ENCODE measurements at places on chromosomes 7 and 10.

- DNase-seq: no peak
These were observed 89.2 kb downstream of the DIP2C start for GRCh38 chr10:600234-600633.

GRCh38 chr7:22551768-22552513 is 52.0 kb upstream of the STEAP1B start:
- no peak for DNase-seq

DNA sequence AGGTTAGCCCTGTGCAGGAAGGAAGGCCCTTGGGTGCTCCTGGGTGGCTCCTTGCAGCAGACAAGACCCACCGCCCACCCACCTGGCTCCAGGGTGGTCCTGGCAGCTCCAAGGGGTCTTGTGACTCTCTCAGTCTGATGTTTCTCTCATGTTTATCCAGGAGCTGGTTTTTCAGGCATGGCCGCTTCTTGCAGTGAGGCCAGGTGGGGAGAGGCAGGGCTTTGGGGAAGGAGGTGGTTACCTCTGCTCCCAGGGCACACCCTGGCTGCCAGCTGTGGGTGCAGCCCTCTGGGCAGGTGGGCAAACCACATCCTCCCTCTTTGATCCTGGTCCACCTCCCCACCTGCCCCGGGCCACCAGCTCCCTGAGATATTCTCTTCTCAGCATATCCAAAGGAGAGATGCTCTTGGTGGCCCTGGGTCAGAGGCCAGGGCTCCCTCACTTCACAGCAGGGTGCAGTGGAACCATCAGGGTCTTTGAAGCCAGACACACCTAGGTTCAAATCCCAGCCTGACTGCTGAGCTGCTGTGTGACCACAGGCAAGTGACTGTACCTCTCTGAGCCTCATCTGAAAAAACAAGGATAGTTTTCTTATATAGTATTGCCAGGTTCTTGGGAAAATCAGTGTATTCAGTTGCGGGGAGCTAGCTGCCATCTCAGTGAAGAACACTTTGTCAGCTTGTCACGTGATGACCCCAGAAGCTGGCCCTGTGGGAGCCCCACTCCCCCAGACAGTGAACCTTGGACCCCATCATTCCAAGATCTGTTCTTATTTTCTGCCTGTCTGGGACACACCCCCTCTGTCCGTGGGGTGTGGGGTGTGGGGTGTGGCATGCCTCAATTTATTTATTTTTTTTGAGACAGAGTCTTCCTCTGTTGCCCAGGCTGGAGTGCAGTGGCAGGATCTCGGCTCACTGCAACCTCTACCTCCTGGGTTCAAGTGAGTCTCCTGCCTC is 11.5 kb downstream of the GTF2IRD1 start:
- no peak for DNase-seq

DNA sequence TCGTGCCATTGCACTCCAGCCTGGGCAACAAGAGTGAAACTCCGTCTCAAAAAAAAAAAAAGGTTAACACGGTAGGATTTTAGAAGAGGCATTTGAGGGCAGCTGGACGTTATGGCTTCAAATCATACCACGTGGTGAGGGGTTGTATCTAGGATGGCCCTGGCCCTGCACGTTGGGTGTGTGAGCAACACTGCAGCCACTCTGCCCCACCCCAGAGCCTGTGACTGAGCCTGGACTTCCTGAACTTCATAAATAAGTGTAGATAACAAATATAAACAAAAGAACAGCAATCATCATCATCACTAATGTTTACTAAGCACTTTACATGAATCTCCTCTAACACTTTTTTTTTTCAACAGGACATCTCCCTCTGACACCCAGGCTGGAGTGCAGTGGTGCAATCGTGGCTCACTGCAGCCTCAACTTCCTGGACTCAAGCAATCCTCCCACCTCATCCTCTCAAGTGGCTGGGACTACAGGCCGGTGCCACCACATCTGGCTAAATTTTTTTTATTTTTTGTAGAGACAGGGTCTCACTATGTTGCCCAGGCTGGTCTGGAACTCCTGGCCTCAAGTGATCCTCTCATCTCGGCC is 169.5 kb upstream of the FRMD4A start:
- DNase-seq: no peak

DNA sequence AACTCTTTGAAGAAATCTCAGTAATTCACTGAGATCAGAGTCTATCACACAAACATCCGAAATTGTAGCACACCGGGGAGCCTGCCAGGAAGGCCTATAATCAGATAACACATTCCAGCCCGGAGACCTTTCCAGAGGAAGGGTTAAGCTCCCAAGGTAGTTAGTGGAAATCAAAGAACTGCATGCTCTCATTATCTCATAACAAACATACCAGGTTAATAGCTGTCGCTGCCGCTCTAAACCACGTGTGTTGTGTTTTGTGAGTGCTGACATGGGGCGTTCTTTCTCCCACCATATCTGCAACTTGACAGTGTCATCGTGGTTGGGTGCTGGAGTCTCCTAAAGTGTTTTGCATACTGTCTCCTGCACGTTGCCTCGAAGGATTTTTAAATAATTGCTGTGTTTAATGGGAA is 120.7 kb upstream of the CARD11 start:
- no peak for DNase-seq

GRCh38 chr10:24467136-24467535 is 256.6 kb downstream of the ARHGAP21 start:
- DNase-seq: no peak

DNA sequence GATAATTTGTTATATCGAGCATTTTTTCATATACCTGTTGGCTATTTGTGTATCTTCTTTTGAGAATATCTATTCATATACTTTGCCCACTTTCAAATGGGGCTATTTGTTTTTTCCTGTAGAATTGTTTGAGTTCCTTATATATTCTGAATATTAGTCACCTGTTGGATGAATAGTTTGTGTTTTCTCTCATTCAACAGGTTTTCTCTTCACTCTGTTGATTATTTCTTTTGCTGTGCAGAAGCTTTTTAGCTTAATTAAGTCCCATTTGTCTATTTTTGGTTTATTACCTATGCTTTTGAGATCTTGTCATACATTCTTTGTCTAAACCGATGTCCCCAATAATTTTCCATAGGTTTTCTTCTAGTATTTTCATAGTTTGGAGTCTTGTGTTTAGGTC is 65.3 kb downstream of the VTI1A start:
- DNase-seq: no peak

- no peak for DNase-seq
These were observed 30.5 kb upstream of the XPNPEP1 start for GRCh38 chr10:109953766-109954165.

GRCh38 chr10:49114718-49115014 is 656 bp downstream of the VSTM4 start:
- no peak for DNase-seq

DNA sequence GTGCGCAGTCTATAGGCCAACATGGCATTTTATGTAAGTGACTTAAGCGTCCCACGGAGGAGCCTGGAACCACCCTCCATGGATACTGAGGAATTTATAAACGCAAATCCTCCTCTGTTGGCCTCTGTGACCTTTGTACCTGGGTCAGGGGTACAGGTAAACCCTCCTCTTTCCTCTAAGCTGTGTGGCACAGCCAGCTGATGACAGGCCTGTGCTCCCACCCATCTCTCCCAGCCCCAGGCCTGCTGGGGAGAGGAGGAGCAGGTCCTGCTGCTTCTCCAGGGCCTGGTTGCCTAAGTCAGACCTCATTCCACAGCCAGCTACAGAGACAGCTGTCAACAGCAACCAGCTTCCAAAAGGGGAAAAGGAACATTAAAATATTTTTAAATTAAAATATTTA is 5.0 kb downstream of the AVPI1 start:
- no peak for DNase-seq

DNA sequence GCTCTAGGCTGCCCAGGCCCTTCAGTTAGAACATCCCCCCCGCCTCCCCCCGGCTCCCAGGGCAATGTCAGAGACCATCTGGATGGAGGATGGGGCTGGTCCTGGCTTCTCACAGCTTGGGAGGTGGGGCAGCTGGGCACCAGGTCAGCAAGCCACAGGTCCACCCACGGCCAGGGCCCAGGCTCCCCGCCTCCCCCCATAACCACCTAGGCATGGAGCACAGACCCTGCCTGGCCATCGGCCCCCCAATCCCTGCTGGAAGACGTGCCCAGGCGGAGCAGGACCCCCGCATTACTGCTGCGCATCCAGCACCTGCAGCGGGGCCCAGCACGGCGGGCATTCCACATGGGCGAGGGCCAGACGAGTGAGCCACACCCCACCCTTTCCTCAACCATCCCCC is 169.6 kb downstream of the ELFN1 start:
- DNase-seq: no peak

DNA sequence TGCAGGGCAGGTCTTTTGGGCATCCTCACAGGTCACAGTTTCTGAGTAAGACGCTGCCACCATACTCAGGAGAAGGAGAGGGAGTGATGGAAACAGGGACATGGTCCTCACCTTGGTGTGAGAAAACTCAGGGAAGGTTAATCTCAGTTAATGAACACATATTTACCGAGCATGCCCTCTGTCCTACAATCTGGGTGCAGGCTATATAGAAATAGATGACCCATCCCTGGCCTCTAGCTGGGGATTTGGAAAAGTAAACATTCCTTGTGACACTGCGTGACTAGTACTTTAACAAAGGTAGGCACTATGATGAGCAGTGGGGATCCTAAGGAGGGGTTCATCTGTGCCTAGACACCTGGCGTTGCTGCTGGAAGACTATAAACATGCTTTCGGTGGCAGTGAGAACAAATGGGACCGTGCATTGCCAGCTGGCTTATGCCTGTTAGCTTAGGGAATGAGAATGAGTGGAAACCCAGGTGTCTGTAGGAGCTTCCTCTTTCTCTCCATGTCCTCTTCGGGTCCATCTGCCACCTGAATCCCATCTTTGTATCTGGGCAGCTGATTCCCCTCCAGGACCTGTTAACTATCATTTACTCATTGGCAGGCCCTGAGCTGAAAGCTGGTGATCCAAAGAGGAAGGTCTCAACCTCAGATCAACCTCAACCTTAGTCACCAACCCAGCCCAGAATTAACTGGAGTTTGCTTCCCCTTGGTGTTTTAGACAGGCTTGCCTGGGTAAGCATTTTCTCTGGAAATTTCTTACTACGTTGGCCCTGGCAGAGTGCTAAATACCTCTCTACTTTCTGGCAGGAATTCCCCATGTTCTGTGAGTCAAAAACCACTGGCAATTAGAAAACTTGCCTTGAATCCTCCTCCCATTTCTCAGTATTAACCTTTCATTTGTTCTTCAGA is 794 bp downstream of the MBL2 start:
- no peak for DNase-seq

DNA sequence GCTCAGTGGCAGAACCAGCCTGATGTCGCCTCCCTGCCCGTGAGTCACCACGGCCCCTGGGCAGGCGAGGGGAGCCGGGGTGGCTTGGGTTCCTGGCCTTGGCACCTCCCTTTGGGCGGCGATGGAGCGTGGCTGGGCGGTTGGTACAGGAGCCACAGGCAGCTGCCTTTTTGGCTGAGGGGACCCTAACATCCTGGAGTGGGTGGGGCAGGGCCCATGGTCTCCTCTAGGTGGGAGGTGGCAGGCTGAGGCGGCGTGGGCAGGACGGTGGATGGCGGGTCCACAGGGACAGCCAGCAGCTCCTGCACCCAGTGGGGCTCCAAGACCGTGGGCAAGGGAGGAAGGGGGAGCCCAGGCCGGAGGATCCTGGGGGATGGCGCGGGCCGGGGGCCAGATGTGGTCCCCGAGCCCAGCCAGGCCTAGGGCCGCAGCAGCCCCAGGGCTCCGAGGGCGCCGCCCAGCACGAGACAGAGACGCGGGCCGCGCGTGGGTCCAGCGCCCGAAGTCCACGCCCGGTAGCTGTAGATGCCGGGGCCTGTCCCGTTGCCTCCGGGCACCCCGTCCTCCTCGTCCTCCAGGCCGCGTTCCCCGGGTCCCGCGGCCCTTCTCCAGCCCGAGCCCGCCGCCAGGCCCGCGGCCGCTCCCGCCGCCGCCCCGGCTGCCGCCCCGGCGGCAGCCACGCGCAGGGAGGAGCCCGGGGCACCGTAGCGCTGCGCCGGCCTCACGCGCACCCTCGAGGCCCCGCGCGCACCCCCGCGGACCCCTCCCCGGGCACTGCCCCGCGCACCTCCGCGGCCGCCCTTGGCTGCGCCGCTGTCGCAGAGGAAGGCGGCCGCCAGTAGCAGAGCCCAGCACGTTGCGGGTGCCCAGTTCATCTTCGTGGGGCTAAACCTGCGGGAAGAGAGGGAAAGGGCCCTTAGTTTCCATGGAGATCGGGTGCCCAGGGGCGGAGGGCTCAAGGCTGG is 1.3 kb downstream of the SPRN start:
- no peak for DNase-seq

GRCh38 chr10:91700788-91701444 is 68.0 kb upstream of the PPP1R3C start:
- no peak for DNase-seq

DNA sequence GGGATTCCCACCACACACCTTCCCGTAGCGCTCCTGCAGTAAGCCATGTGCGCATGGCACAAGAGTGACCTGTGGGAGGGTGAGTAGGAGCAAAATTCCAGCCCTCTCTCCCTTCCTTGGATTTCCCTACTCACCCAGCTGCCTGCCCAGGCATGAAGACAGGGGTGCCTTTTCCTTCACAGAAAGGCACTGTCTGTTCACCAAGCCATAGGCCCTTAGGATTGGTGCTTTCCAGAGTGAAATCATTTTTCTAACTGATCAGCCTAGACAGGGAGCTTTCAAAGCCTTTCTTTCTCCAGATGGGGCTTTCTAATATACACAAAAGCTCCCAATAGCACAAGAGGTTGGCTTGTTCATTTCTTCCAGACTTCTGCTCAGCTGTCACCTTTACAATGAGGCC is 79.7 kb downstream of the CTTNBP2 start:
- DNase-seq: no peak

- no peak for DNase-seq
These were observed 196.9 kb downstream of the CCSER2 start for GRCh38 chr10:84525120-84525806.

- no peak for DNase-seq
These were observed at the start of gene COBL for GRCh38 chr7:51316666-51317581. Gene COBL (minus strand): TSS chr7:51316809. CDS start chr7:51316633, 176 bp downstream.

DNA sequence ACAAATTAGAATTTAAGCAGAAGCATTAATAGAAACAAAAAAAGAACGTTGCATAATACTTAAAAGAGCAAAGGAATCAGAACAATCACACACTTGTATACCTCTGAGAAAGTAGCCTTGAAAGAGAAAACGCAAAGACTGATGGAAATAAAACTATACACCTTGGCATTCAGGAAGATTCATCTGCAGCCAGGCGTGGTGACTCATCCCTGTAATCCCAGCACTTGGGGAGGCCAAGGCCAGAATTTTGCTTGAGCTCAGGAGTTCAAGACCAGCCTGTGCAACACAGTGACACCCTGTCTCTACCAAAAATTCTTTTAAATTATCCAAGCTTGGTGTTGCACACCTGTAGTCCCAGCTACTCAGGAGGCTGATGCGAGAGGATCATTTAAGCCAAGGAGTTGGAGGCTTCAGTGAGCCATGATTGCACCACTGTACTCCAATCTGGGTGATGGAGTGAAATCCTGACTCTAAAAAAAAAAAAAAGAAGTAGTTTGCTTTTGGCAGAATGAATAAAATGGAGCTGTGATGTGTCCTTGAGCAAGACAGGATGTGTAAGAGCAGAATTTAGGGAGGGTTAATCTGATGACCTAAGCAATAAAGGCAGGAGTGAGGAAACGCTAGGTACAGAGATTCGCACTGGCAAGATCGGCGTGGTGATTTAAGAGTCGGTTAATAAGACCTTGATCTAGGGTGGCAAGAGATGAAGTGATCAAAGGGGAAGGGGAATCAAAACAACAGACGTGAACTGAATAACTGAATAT is 75.8 kb upstream of the NRP1 start:
- DNase-seq: no peak

GRCh38 chr7:152709287-152710152 is 33.6 kb upstream of the XRCC2 start:
- DNase-seq: peak; percentile 75
